Osteoblast (primary cell): ENCODE measurements at places on chromosomes 6 and 20. TPM values are rescaled to one million over a fixed set of nuclear protein-coding genes. Genes with fewer than 3 reads are reported as not detected.

DNA sequence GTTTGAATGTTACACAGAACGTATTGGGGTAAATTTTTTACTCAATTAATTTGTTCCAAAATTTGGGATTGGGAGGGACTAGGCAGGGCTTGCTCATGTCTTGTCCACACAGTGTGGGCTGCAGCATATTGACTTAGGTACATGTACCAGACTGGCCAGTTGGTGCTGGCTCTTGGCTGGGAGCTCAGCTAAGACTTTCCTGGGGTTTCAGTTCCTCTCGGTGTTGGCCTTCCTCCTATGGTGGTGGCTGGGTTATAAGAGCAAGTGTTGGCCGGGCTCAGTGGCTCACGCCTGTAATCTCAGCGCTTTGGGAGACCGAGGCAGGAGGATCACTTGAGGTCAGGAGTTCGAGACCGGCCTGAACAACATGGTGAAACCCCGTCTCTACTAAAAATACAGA, 4.9 kb downstream of the CENPQ start:
- H3K27me3 ChIP-seq: no peaks in the 10 kb centered on the region
- H3K4me1 ChIP-seq: peaks cover 7% of the 10 kb centered on the region
- H3K27ac ChIP-seq: no peak overlapping the region
- H3K36me3 ChIP-seq: no peaks in the 10 kb centered on the region

TUBB1 gene
- total RNA-seq: not detected in 2 replicates

- H3K27ac ChIP-seq: no peak overlapping the region
- H3K4me1 ChIP-seq: no peaks in the 10 kb centered on the region
- H3K4me3 ChIP-seq: no peak overlapping the region
- DNase-seq: no peak
These were observed 167.4 kb downstream of the COL9A1 start for GRCh38 chr6:70135219-70136160.

- H3K4me3 ChIP-seq: no peak overlapping the region
- no peaks in the 10 kb centered on the region for H3K36me3 ChIP-seq
- no peak overlapping the region for H3K27ac ChIP-seq
- H3K27me3 ChIP-seq: no peaks in the 10 kb centered on the region
- H3K4me1 ChIP-seq: peaks cover 32% of the 10 kb centered on the region
- DNase-seq: peak; percentile 37
These were observed 149.7 kb downstream of the PRL start for GRCh38 chr6:22146931-22147701.

MDFI gene
- 0.72 and 5.3 TPM in 2 replicates for total RNA-seq

DACT2 gene
- total RNA-seq: not detected in 2 replicates
